Ovary (tissue), 10 donors: ENCODE measurements at places on chromosomes 3 and 15.

- no peak for DNase-seq
Measured at GRCh38 chr3:120983841-120984240, 75.8 kb downstream of the STXBP5L start.

GRCh38 chr15:46091860-46092450 lies 457.1 kb downstream of the SQOR start:
- DNase-seq = no peak

DNA sequence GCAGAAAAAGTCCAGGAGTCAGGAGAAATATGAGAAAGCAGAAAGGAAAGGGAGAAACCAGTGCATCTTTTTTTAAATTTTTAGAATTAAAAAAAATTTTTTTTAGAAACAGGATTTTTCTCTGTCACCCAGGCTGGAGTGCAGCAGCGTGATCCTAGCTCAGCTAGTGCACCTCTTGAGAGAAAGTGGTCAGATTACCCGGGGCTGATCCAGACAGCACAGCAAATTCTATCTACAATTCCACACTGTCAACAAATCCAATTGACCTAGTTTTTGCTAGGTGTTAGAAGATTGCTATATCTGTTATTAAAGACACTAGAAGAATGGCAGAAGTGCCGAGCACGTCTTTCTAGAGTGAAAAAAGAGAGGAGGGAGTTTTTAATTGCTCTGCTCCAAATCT lies 117.3 kb downstream of the RFTN1 start:
- DNase-seq = no peak

GRCh38 chr3:79019137-79019923 lies 748.5 kb downstream of the ROBO1 start:
- DNase-seq = peak; percentile 80

- no peak for DNase-seq
Measured at GRCh38 chr3:185866555-185866954, 41.7 kb upstream of the IGF2BP2 start.

GRCh38 chr3:187006864-187007630 lies 76.7 kb downstream of the ST6GAL1 start:
- DNase-seq = no peak

GRCh38 chr15:32668942-32669341 lies 27.4 kb downstream of the SCG5 start:
- no peak for DNase-seq

GRCh38 chr3:51982352-51982837 lies 940 bp upstream of the ACY1 start:
- no peak for DNase-seq

DNA sequence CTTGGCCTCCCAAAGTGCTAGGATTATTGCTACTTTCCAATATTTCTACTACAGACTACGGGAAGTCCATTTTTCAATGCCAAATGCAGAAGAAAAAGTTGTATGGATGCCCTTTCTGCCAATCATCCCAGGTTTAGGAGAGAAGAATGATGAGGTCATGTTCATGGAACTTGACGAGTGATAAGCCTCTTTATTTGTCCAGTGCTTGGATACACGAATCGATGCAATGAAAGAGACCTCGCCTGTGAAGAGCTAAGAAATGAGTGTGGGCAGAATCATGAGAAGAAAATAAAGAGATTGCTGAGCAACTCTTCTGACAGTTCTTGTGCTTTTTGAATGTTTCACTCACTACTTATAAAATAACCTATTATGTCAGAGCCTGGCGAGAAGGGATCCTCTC lies 996 bp upstream of the SLC28A1 start:
- no peak for DNase-seq

GRCh38 chr15:93770788-93771187 lies 460.6 kb upstream of the MCTP2 start:
- DNase-seq = no peak

GRCh38 chr3:11717301-11717700 lies 73.6 kb upstream of the VGLL4 start:
- DNase-seq = no peak

DNA sequence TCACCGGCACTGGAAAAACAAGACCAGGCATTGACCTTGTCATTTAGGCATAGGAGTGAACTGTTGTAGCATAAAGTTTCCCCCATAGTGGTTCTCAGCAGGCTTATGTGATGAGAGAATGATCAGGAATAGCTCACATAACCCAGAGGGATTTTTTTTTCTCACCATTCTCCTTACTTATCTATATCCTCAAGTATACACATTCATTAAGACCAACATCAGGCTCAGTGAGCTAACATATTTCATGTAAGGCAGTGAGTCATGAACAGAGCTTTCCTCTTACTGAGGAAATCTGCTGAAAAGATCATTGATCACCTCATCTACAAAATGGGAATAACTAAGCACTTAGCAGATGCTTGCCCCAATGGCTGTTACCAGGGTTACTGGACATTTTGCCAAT lies 396.6 kb upstream of the TMCO5A start:
- DNase-seq = no peak

DNA sequence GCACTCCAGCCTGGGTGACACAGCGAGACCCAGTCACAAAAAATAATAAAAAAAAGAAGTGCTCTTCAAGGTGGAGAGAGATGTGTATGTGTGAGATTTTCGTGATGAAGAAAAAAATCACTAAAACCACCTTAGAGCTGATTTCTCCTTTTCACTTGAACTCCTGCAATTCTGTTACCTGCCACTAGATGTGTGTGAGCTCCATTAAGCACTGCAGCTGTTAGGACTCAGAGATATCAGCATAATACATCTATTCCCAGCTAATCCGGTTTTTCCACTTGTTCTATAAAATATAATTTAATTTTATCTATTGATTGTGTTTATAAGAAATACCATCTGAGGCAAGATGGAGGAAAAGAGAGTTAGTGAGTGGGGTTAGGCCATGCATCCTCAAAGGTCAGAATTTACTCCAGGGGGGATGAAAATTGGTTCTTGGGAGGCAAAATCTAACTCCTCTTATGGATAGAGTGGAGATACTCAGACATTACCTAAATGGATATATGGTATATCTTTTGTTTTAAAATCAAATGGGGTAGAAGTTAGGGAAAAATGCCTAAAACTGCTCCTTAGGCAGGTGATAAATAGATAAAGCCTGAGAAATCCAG lies 152.7 kb downstream of the IL20RB start:
- no peak for DNase-seq

DNA sequence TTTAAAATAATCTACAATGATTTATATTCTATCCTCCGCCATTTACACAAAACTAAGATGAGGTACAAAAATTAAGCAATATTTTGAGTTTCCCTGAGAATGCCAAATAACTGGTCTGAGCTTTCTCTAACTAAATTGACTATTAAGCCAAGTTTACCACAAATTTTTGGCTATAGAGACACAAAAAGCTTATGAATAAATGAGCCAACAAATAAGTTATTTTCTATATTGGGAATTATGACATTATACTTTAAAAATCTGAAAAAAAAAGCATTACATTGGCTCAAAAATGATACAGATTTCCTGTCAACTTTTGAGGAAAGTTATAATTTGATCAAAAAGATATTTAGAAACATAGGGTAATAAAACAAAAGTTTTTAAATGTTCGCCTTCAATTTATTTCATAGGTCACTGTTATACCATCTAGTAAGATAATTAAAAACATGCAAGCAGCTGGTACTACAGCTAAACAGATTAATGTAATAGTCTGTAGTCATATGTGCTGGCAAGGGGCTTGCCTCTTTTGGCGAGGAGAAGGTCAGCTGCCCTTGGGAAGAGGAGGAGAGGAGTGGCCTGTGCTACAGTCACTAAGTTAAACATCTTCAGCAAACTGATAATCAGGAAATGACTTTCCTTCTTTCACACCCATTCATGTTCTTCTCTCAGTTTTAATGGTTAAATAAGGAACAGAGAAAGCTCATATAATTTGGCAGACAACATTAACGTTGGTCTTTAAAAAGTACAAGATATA lies 318.5 kb downstream of the TBC1D5 start:
- no peak for DNase-seq

DNA sequence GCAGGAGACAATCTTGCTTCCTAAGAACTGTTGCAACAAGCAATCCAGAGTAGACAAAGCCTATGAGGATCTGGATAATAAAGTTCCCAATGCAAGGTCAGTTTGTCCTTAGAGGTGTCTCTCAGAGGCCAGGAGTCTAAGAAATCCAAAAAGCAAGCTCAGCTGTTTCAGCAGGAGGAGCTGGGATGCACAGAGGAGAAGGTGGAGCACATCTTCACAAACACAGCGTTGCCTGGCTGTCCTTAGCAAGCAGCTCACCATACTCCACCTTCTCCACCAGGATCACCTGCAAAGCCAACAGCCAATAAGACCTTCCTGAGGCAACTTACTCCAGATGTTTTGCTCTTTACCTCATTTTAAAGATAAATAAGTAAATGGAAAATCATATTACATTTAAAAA lies 365 bp downstream of the ZBED2 start:
- DNase-seq = no peak

DNA sequence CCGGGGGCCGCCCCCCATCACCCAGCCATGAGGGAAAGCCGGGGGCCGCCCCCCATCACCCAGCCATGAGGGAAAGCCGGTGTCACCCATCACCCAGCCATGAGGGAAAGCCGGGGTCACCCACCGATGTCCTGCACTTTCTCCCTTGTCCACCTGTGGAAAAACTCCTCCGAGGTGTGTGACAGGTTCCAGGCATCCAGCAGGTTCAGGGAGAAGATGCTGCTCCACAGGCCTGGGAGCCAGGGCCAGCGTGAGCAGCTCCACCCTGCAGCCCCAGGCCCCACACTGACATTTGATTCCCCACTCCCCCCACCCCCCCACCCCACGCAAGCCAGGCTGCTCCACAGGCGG lies 15.5 kb upstream of the EHD4 start:
- DNase-seq = peak; percentile 17

DNA sequence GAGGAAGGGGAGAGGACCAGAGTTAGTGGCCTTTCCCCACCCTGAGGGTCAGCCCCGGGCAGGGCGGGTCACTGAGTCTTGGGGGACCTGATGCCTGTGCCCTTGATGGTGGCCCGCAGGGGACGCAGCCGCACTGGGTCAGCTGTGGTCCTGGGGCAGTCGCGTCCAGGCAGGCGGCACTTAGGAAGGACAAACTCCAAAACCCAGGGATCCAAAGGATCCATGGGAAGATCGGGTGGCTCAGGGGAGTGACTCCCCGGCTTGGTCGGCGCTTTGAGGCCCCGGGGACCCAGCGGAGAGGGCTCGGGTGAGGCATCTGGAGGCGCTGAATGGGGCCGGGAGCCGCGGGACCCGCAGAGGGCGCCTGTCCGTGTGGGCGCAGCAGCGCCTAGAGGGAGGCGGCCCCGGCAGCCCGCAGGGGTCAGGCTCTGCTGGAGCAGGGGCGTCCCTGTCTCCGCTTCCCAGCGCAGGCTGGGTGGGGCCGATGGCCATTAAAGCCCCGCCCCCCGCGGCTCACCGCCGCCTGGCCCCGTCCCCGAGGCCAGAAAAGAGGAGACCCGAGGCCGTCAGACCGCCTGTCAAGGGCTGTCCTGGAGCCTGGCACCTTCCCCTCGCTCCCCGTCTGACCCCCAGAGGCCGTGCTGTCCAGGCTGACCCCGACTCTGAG lies 17.5 kb downstream of the CIDEC start:
- DNase-seq = peak; percentile 68

GRCh38 chr15:39692356-39693327 lies 90.0 kb downstream of the FSIP1 start:
- no peak for DNase-seq

GRCh38 chr3:192063570-192063969 lies 602.6 kb downstream of the PYDC2 start:
- no peak for DNase-seq

DNA sequence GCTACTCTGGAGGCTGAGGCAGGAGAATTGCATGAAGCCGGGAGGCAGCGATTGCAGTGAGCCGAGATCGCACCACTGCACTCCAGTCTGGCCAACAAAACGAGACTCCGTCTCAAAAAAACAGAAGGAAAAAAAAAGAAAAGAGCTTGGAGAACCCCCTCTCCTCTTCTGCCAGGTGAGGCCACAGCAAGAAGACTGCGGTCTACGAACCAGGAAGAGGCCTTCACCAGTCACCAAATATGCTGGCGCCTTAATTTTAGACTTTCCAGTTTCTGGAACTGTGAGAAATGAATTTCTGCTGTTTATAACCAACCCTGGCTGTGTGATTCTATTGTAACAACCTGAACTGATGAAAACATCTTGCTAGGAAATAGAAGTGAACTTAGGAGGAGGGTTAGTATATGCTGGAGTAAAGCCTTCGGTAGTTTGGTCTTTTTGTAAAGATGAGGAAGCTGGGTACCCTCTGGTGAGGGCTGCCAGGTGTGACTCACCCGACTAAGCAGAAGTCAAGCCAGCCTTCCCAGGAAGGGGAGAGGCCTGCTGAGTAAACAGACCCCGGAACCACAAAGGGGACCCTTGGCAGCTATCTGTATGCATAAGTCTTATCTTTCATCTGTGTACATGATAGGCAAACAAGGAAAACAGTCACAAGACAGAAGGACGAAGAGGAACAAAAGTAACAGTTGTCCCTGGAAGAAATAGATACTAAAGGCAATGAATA lies 78.7 kb downstream of the KLF13 start:
- DNase-seq = no peak

DNA sequence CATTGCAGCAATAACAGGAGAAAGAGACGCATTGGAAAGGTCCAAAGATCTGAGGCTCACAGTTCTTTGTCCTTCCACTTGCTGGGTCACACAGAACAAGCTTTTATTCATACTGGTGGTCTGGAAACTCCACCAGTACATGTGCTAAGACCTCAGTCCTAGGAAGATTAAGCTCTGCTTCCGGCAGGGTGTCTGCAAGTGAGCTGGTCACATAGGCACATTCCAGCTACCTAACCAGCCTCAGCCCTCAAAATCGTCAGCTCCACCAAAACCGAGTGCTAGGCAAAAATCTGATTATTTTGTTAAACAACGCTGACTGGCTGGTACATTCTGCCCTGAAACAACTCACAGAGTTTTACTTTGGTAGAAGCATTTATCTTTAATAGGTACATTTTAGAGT lies 2.2 kb downstream of the ZBED2 start:
- DNase-seq = no peak

DNA sequence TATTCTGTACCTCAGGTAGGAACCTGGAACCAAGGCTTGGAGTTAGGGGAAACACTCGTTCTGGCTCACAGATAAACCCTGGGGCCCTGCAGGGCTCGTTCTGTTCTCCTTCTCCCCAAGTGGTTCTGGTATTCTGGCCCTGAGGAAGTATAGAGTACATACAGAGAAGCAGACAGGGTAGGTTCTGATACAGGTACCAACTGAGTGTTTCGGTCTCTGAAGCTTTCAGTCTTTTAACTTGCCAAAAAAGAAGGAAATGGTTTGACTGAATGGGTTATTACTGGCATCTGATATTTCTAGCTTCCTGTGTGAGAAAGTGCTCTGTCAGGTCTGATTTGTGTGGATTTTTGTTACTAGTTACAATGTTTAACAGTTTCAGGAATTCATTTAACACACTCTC lies 67.3 kb downstream of the UBE2E2 start:
- no peak for DNase-seq

DNA sequence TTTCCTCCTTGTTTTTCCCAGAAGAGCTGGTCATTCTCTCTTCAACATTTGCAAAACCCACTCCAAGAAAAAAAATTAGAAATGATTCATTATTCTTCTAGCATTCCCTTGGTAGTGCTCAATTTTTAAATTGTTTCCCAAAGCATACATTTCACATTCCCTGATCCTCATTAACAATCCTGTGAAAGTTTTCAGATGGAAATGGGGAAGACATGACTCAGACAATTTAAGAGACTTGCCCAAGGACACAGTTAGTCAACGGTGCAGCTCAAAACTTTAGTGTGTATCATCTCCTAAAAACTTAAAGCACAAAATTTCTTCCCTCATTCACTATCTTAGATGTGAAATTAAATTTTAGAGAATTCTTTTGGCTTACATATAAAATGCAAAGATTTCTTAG lies 17.1 kb upstream of the ABI3BP start:
- no peak for DNase-seq
